M059J (cell line): ENCODE measurements at places on chromosomes 16 and 17. TPM values are rescaled to one million over a fixed set of nuclear protein-coding genes. Genes with fewer than 3 reads are reported as not detected.

DNA sequence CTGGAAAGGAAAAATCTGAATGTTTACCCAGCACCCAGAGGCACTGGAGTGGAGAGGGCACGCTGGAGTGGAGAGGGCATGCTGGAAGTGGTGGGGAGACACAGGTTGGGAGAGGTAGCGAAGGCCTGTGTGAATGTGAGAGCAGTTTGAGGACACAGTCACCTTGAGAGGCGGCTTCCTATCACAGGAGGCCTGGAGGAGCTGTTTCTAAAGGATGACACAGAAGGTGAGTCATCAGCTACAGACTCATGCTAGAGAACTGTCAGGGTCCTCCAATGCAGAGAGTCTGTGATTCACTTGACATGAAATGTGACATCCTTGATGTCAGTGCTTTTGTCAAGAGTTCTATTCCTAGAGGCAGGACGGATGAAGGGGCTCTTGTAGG lies 13.8 kb downstream of the CTRL start:
- DNase-seq, result peak; percentile 94

- DNase-seq, result peak; percentile 75
Measured at GRCh38 chr17:66948061-66948750, 16.3 kb upstream of the CACNG4 start.

GRCh38 chr17:47252766-47253512 lies 688 bp upstream of the ITGB3 start:
- no peak for DNase-seq

DNA sequence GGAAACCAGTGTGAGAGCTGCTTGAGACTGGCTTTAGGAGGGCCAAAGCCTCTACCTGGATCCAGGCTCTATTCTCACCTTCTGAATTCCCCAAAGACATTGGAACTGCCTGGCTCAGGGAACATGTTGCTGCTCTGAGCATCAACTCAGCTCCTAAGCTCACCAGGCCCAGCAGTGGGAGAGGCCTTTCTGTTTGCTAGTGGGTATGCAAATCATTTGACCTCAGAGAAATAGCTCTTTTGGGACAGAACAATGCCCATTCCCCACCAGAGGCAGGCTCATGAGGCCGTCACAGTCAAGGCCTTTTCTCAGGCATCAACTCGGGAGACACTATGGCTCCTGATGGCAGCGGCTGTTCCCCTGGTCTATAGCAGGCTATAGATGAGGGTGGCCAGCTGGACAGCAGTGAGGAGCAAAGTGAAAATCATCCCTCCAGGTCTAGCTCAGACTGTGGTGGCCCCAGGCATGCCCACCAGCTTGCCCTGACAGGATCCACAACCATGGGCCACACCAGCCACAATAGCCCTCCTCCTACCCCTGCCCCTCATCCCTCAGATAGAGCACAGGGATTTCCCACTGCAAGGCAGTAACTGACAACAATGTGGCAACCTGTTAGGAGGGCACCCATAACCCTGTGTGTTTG lies 30.4 kb upstream of the GFOD2 start:
- DNase-seq, result no peak

DNA sequence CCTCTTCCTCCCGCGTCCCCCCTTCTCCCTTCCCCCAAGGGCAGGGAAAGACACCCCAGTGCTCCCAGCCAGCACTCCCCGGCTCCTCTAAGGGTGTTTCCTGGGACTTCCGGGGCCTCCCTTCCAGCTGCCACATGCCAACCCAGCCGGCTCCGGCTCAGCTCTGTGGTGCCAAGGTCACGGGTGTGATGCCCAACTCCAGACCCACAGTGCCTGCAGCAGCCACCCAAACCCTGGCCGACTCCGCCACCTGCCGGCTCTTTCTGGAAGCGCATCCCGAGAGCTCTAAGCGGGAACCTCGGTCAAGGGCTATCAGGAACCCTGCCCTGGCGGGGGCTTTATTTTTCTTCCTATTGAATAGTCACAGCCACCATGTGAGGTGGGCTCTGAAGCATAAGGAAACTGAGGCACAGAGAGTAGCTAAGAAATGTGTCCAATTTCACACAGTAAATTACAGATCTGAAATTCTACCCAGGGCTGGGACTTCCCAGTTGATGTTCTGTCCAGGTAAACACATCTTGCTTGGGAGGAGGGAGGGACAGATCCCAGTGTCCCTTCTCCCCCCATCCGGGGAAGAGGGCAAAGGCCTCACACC lies 3.3 kb upstream of the PPP1R1B start:
- peak; percentile 63 for DNase-seq

DNA sequence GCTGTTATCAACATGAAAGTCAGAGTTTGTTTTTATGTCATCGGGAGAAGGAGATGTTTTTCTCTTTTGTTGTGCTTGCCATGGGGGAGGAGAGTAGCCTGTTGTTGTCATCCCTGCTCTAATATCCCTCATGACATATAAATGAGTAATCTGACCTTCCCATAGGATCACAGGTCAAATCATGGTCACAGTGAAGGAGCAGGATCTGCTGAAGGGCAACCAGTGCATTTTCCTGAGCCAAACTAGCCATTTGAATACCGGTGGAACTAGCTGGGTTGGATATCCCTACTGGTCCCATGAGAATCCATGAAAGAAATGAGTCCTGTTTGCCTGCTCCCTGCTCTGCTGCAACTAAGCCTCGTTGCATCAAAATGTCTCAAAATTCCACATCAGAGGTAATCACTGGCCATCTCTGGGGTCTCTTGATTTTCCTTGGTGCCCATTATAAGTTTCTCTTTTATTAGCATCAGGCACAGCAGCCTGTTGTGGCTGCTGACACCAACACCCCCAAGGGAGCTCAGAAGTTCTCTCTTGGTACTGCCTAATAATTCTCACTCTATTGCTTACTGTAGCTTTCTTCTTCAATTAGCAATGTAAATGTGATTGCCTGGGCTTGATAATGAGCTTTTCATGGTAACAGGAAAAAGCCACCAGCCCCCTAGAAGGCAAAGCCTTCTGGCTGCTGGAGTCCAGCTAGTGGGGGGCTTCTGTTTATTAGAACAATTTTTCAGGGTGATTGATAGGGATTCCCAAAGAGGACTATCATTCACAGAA lies 211.4 kb upstream of the ERCC4 start:
- DNase-seq, result peak; percentile 18

DNA sequence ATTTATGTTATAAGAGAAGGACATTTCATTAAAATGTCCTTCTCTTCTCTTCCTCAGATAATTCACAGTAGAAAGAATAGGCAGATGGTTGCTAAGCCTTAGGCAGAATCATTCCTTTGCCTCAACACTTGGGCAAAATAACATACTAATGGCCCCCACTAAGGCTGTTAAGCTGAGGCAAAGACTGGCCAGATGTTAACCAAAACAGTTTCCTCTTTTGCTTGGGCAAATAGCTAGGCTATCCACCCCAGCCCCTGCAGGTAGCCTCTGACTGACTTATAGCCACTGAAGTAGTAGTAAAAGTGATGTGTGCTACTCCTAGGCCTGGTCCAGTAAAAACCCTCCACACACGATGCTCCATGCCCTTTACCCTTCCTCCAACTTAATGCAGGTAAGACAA lies 55.2 kb downstream of the SPAG9 start:
- no peak for DNase-seq

DNA sequence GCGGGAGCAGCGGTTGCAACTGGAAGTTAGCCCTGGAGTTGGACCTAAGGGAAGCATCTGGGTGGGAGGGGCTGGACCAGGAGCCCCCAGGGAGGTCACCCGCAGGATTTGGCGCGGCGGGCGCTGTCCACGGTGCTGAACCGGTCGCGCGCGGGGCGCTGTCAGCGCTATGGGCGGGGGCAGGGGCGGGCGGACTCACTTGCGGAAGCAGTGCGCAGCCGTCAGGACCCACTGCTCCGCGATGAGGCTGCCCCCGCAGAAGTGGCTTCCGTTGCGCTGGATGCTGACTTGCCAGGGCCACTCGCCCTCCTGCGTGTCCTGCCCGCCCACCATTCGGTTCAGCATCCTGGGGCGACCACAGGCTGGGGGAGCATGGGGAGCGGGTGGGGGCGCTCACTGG lies 4.5 kb downstream of the PRSS27 start:
- DNase-seq, result no peak

DNA sequence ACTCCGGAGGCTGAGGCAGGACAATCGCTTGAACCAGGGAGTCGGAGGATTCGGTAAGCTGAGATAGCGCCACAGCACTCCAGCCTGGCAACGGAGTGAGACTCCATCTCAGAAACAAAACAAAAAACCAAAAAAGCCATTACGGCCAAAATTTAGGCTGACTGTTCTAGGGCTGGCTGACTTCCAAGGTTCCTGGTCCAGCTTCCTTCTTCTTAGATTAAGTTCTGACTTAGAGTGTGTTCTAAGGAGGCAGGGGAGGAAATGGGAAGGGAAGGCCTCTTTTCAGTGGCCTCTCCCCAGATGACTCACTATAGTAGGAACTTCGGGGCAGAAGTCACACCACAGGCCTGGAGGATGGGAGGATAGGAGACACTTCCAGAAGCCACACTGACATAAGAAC lies 27.7 kb upstream of the CLEC18B start:
- DNase-seq, result peak; percentile 96

- DNase-seq, result no peak
Measured at GRCh38 chr16:71250461-71251235, 20.1 kb upstream of the HYDIN start.

DNA sequence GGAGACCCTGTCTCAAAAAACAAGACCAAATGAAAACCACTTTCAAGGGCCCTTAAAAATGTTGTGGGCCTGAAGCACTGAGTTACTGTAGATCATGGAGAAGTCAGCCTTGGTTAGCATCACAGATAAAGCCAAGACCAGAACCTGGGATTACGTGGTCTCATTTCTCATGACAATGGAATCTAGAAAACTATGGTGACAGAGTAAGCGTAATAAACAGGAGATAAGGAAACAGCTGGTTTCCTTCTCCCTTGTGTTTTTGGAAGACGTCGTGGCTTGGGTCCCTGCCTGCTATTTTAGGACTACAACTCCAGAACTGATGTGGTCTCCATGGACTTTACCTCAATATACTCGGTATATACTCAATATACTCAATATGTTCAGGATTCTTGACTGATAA lies 180.7 kb upstream of the ZFHX3 start:
- peak; percentile 84 for DNase-seq

GRCh38 chr16:85851034-85851785 lies 47.8 kb upstream of the IRF8 start:
- peak; percentile 15 for DNase-seq

DNA sequence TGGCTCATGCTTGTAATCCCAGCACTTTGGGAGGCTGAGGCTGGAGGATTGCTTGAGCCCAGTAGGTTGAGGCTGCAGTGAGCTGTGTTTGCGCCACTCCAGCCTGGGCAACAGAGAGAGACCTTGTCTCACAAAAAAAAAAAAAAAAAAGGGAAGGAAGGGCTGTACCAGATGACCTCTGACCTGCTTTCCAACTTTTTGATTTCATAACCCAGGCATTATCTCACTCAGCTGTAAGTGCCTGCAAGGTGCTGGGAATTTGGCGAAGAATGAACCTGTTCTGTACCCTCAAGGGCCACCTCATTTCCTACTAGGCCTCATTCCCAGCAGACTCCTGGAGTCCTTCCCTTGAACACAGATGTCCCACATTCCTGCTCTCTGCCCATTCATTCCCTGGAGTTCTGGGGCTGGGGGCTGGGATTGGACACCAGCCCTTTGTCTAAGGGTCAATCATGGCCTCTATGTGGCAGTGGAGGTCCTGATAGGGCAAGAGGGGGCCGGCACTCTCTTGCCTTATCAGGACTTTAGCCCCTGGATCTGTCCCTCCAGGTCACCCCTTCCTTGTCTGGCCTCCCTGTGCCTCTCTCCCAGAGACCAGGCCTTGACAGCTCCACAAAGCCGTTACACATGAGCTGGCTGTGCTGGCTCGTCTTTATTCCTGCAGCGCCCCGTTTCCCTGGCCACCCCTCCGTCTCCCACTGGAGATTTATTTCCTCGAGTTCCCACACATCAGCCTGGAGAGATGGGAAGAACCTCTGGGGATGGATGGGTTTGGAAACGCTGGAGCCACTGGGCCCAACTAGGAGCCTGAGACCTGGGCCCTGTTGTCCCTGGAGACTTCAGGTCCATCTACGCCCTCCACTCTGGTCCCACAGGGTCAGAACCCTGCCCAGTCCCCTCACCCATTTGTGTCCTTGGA lies 821 bp upstream of the GFAP start:
- DNase-seq, result peak; percentile 43

- peak; percentile 99 for DNase-seq
Measured at GRCh38 chr17:31580706-31581490, 189.4 kb downstream of the RAB11FIP4 start.

DNA sequence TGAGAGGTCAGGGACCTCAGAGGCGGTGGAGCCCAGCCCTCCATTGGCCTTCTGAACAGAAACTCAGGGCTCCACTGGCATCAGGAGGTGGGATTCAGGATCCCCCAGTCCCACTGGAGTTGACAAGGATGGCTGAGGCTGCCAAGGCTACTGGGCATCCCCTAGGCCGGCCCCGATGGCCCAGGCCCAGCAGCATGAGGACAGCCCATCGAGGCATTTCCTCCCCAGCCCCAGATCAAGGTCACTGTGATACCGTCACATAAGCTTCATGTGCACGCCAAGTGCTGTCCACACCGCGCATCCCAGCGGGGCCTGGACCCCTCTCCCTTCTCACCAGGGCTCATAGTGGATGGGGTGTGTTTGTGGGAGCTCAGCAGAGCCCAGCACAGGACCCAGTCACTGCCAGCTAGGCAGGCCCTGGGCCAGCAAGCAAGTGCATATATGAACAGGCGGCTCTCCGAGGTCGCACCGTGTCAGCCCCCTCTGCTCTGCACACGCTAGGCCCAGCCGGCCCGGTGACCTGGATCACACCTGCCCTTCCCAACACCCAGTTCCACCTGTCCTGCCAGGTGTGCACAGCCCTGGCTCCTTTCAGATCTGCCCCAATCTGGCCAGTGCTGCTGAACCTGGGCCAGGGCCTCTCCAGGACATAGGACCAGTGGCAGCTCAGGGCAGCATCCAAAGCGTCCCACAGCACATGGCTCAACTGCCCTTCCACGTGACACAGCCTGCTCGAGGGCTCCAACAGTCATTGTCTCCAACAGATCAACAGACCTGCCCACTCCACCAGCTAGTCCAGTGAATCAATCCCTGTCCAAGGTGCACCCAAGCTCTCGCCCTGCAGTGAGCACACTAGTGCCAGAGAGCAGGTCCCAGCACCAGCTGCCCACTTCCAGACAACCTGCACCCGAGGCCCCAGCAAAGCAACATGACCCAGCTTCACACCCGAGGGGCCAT lies 32.8 kb upstream of the RASD1 start:
- no peak for DNase-seq

- peak; percentile 78 for DNase-seq
Measured at GRCh38 chr17:40038882-40039513, 15.2 kb downstream of the MED24 start.

DNA sequence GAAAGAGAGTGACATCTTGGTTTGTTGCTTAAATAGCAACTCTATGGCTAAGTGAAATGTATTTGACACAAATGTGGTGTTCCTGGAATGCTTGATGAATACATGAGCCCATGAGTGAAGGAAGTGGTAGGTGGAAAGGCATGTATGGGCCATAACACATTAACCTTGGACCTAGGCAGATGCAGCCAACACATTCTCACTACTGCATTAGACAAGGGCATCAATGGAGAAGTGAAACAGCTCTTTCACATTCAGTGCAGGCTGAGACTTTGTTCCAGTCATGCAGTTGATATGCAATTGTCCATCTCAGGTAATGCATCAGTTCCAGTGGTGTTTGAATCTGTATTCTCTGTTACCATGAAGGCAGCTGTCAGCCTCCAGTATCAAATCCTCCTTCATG lies 133.6 kb downstream of the HS3ST3B1 start:
- DNase-seq, result no peak

SNX20 gene
- total RNA-seq, result not detected in 2 replicates

CHST4 gene
- 0.05 TPM in 1 of 2 replicates, not detected in the other for total RNA-seq

PLD6 gene
- total RNA-seq, result not detected in 2 replicates

ABCA10 gene
- total RNA-seq, result not detected in 2 replicates
